Fibroblast of skin of back (primary cell): ENCODE measurements at places on chromosomes 7 and 10.

DNA sequence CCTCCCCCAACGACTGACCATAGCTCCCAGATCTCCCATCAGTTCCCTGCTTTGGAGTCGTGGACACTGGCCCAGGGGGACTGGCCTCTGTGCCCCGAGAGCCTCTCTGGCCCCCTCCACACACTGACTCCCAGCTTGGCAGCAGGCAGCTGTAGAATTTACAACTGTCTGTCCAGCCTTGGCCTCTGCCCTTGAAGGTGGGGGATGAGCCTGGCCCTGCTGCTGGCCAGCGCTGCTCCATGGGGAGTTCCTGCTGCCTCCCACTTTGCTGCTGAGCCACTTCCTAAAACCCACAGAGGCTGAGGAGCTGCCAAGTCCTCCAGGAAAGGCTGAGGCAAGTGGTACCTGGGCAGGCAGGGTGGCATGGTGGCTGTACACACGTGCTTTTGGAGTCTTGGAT, 147.1 kb downstream of the WDR11 start:
- no peak for DNase-seq

- DNase-seq = no peak
Measured at GRCh38 chr7:88057655-88058054, 123.6 kb downstream of the ADAM22 start.

DNA sequence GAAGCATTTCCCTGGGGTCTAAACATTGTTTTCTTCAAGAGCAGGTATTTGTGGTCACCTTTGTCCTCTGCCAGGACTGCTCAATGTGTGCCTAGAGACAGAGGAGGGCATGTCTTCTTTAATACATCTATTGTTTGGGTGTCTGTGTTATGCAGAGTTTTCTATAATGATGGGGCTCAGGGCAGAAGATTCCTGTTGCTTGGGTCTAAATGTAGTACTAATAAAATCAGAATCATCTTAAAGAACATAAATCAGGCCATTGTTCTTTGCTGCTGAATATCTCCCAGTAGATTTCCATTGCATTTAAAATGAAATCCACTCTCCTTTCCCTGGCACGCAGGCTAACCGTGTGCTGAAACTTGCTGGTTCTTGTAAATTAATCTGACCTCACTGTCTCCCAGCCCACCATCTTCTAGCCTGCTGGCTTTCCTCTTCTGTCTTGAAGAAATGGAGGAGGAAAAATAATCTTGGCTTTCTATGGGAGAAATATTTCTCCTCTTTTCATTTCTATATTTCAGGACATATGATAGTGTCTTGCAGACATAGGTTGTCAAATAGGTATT, 1396.8 kb downstream of the GATA3 start:
- no peak for DNase-seq

DNA sequence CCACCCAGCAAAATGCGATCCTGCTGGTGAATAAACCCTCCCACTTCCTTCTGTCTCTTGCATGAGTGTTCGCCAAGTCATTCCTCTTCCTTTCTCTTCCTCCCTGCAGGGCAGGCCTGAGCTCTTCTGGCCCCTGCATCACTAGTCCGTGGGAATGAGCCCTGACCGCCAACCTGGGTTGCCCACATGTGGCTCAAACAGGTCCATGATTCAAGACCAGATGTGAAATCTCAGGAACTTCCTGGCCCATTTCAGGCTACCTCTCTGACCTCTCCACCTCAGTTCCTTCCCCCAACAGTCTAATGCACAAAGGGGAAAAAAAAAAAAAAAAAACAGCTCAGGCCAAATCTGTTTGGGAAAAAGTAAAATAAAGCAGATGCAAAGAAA, 5.4 kb upstream of the YWHAG start:
- peak; percentile 62 for DNase-seq

GRCh38 chr10:124236136-124236535, 142.7 kb upstream of the CHST15 start:
- no peak for DNase-seq
